Sciatic nerve (tissue), 2 donors: ENCODE measurements at places on chromosomes 5 and 9. TPM values are rescaled to one million over a fixed set of nuclear protein-coding genes. Genes with fewer than 3 reads are reported as not detected.

ZFP37 gene
- 6.5 TPM for total RNA-seq

IARS1 gene
- 69.5 TPM for total RNA-seq

ZDHHC11 gene
- 4.9 TPM for total RNA-seq

ADAMTS19 gene
- 0.27 TPM for total RNA-seq

DIRAS2 gene
- 5.8 TPM for total RNA-seq

SPATA31D4 gene
- not detected for total RNA-seq
